ENCODE measurements at places on chromosomes 5 and 9.

DNA sequence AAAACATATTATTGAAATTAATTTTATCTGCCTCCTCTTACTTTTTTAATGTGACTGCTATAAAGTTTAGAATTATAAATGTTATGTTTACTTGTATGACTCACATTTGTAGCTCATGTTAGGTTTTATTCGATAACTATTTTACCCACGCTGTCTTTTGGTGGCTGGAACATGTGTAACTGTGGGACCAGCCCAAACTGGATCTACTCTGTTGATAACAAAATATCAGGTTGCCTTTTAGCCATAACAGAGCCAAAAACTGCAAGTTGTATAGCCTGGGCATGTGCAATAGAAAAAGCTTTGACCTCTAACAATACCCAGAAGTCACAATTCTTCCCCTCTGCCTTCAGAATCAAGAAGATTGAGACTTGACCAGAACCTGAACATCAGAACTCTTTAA, 356.5 kb downstream of the PRELID2 start:
- DNase-seq, result no peak

DNA sequence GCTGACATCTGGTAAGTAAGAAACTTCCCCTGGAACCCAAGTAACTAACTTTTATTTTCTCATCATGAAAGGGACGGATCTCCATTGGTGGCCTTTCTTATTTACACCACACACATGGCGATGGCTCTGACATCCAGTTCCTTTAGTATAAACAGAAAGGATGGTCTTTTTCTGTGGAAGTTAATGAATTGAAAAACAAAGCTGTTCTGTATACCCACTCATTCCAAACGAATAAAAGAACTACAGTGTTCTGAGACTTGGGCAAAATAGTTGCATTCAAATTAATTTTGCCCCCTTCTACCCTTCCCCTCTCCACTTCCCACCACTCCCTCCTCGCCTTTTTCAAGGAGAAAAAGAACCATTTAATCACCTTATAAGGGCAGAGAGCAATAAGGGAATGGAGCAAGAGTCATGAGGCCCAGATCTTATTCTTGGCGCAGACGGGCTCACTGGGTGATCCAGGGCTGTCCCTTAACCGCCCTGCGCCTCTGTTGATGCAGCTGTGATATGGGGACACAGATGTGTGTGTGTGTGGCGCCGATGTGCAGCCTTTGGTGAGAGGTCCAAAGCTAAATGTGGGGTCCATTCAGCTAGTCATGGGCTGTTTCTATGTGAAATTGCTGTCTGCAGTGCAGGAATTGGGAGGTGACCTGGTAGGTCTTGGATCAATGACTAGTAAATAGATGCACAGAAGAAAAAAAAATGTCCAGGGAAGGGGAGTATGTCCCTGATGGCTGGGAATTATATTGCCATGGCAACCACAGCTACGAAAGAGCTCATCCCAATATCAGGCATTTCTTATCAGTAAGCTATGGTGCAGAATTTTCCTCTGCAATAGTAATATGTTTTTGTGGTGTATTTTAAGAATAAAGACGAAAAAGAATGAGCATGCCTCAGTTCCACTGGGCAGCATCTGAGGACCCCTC, 141.5 kb upstream of the ERCC6L2 start:
- DNase-seq, result no peak

DNA sequence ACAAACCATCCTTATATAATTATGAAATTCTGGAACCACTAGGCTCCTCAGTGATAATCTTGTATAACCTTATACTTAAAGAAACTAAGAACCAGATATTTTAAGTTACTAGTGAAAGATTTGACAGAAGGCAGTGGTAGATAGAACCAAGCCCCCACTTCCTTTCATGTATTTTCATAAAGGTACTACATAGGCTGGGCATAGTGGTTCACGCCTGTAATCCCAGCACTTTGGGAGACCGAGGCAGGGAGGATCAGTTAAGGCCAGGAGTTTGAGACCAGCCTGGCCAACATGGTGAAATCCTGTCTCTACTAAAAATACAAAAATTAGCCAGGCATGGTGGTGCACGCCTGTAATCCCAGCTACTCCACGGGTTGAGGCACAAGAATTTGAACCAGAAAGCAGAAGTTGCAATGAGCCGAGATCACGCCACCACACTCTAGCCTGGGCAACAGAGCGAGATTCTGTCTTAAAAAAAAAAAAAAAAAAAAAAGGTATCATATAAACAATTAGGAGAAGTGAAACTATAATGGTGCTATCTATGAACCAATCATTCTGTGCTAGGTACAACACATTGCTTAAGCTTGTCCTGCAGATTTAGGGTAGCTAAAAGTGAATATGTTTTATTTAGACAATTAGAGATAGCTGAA, 27.9 kb upstream of the DTWD2 start:
- no peak for DNase-seq

- DNase-seq, result peak; percentile 77
Measured at GRCh38 chr9:37994639-37995347, 74.2 kb downstream of the SHB start.

DNA sequence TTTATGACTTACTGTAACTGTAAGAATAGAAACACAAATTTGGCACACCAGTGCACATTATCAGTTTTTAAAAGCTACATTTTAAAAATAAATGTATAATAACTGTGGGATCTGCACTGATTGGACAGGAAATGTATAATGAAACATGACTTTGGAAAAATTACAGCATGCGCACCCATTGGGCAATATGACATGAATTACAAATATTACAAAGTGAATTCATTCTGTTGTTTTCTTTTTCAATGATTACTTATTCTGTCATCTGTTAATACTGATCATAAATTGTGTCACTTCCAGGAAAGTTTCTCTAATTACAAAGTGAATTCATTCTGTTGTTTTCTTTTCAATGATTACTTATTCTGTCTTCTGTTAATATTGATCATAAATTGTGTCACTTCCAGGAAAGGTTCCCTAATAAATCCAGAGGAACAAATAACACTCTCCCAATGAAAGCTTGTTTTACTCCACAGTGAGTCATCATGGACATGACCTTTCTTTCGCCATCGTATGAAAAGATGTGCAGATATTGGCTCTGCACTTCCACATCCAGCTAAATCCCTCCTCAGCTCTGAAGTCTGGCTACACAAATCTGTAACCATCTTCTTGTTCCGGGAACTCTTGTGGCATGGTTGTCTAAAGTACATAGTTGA, 297.0 kb upstream of the HAPLN1 start:
- DNase-seq, result no peak

DNA sequence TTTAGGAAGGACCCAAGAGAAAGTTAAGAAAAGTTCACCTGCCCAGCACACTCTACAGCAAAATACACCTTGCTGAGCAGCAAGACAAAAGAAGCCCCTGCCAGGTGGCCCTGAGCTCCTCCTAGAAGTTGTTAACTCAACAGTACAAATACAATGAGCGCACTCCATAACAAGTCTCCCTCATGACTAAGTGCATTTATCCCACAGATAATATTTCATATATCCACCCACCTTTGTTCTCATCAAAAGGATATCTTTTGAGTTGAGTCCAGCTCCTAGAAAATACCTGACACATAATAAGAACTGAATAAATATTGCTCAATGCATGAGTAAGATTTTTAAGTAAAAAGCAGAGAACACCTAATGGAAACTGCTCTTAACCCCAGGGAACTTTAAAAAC, 73.3 kb downstream of the ABCA1 start:
- no peak for DNase-seq

GRCh38 chr9:111891910-111892499, 4.6 kb upstream of the UGCG start:
- no peak for DNase-seq

- peak; percentile 52 for DNase-seq
Measured at GRCh38 chr5:123264394-123264793, 158.8 kb downstream of the CEP120 start.

DNA sequence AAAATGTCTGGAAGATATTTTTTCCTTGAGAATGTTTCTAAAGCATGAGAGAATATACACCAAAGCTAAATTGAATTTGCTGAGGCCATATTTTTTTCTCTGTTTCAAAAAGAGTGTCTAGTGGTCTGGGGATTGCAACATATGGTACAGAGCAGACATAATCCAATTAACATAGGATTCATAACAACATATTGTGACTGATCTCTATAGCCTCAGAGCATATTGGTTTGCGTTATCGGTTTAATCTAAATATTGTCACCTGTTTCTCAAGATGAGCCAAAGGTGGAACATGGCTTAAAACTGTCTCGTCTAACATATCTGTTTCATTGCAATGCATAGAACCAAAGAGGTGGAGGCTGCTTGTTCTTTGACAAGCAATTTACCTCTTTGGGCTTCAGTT, 3.9 kb downstream of the PPP3R2 start:
- no peak for DNase-seq

DNA sequence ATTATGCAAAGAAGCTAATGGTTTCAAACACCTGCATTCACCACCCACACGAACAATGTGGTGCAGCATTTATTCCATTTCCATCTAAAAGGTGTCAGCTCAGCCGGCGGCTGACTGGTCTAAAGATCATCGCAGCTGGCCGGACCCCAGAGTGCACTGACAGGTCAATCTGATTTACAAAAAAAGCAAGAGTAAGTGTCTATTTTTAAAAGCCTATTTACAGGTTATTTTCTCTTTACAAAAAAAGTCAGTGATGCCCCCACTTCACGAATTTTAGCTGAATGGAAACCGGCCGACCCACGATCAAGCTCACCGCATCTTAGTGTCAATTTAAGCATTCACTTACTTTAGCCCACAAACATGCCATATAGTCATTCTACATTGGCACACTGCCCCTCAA, 58.3 kb downstream of the SEMA4D start:
- DNase-seq, result no peak

- DNase-seq, result peak; percentile 55
Measured at GRCh38 chr9:112046181-112046580, 128.9 kb downstream of the SUSD1 start.

DNA sequence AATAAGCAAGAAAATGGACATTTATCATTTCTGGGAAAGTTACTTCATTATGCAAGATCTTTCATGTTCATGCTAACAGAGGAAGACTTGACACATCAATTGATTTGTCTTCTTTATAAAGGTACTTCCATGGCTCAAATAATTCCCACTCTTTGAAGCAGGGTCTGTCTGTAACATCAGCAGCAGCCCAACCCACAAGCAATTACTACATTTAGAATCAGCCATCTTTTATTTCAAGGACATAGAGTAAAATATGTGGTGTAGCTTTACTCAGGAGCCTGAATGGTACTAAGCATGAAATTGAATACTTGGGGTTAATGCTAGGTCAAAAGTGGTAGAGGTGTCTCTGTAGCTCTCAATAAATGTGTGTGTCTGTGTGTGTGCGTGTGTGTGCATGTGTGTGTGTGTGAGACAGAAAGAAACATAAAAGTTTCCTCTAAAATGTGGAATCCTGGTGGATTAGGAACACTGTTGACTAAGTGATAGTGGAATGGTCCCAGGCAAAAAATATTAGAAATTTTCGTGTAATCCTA, 581.1 kb downstream of the CAAP1 start:
- no peak for DNase-seq

DNA sequence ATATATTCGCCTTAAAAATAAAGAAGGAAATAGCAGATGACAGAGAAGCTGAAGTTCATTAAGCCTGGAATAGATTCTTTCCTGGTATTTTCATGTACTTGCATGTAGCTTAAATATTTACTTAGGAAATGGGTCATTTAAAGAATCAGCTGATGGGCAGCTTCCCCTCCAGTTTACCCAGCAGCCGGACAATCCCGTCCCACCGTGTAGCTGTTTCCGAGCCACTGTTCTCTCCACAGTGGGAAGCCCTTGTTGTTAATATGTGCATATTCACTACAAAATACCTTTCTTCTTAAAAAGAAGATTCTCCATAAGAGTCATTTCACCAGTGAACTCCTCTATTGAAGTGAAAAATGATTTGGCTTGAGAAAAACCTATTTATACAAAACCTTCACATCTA, 187.0 kb downstream of the FANCC start:
- DNase-seq, result no peak

DNA sequence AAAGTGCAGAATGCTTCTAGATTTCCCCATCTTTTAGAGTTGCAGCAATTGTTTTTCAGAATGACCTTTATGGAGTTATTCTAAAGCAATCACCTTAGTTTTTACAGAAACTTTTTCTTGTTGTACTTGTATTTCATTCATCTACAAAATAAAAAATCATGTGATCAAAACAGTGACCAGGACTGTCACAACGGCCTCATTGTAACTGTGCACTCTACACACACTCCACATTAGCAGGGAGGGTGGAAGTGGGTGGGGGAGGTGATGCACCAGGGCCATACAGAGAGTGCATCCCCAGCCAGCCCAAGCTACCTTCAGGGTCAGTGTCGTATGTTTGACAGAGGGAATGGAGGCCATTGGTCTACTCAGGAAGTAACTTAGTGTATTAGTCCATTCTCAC, 26.9 kb downstream of the EGFLAM start:
- DNase-seq, result no peak

- no peak for DNase-seq
Measured at GRCh38 chr5:139901986-139902385, 106.4 kb downstream of the PSD2 start.

DNA sequence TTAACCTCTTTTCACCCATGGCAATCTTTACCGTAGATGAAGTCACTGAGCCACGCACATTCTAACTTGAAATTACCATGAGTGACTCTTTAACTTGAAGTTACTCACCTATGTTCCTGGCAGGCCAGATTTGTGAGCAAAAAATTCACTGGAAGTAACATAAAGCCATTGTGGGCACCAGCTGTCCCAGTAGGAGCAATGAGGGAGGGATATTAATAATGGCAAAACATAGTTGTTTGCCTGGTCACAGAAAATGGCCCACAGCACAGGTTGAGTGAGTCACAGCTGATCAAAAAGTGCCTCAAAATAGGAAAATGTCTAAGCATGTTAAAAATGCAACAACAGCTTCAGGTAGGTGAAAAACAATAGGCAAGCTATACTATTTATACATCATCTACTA, 146.6 kb downstream of the EFNA5 start:
- no peak for DNase-seq

- DNase-seq, result no peak
Measured at GRCh38 chr9:101566904-101567724, 27.7 kb downstream of the PPP3R2 start.

DNA sequence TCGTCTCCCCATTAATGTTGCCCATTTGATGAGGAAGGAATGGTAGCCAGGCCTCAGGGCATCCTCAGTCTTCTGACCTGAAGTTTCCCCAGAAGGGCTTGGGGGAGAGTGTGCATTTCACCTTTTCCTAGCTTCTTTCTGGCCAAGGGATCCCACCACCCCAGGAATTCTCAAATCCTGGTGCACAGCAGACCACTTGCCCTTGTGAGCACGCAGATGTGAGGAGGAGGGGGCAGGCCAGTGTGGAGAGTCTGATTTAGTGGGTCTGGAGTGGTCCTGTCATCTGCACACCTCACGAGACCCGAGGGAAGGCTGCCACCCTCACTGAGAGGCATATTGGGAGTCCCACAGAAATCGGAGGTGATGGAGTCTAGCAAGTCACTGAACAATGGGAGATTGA, 64.3 kb downstream of the CXXC5 start:
- DNase-seq, result no peak

GRCh38 chr9:17810317-17810716, 231.5 kb downstream of the SH3GL2 start:
- DNase-seq, result no peak
